ENCODE measurements at places on chromosomes 6 and 20.
A peak's percentile ranks its signal among the peaks of the same experiment; 100 is the strongest.

DNA sequence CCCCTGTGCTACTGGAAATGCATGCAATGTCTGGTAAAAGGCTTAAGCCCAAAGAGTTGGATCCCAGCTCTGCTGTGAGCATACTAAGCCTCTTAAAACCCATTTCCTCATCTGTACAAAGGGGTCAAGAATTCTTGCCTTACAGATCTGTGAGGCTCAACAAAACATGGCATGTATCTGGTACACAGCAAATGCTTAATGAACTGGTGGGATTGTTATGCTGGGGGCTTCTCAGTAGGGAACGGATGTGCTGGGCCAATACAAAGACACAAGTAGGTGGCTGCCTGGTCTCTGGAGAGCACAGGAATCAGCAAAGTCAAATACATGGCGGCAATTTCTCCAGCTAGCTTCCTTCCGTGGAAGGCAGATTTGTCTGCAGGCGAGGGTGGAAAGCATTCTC lies 62.3 kb downstream of the LAMP5 start:
- no peak for DNase-seq

DNA sequence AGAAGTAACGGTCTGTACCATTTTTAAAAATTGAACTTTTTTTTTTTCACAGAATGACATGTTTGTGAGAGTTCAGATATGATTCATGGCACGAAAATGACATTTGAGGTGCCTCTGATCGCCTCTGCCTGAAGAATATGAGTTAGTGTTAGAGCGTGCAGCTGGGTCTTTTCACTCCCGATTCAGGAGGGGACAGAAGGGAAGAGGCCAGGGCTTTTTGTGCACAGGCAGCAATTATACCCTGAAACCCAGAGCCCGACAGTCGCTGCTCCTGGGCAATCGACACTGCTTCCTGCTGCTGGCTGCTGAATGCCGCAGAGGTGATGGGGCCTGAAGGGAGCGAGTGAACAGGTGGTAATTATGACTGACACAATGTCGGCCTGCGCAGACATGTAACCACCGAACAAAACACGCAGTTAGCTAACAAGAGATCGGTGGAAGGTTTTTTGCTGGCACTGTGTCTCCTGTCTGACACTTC lies 652.0 kb upstream of the NOX3 start:
- DNase-seq: no peak

DNA sequence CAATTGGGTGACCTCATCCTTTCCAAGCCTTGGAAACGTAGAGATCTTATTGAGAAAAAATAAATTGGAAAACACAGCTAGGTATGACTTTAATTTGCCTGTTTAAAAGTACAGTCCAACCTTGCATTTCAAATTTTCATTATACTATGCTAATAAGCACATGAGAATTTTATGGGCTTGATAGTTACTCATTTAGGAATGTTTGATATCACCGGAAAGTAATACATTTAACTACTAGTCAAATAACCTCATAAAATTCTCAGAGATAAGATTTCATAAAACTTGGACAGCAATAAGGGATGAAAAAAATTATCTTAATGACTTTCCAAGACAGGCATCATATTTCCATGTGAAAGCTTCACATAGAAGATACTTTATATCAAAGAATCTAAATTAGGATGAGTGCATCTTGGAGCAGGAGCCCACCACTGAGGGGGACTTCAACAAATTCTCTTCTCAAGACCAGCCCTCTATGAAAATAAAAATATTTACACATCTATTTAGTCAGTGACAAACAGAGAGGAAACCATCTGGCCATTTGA lies 236.3 kb downstream of the EPHA7 start:
- no peak for DNase-seq

DNA sequence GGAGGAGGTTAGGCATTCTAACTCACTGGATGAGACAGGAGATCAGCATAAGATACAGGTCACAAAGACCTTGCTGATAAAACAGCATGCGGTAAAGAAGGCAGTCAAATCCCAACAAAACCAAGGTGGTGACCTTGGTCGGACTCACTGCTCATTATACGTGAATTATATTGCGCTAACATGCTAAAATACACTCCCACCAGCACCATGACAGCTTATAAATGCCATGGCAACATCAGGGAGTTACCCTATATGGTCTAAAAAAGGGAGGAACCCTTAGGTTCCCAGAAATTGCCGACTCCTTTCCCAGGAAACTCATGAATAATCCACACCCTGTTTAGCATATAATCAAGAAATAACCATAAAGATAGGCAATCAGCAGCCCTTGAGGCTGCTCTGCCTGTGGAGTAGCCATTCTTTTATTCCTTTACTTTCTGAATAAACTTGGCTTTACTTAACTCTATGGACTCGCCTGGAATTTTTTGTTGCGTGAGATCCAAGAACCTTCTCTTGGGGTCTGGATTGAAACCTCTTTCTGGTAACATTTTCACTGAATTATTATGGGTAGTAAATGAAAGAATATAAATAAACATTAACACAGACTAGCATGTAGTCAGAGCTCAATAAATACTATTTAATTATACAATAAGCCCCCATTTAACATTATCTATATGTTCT lies 3.0 kb upstream of the LAMA4 start:
- DNase-seq: no peak

DNA sequence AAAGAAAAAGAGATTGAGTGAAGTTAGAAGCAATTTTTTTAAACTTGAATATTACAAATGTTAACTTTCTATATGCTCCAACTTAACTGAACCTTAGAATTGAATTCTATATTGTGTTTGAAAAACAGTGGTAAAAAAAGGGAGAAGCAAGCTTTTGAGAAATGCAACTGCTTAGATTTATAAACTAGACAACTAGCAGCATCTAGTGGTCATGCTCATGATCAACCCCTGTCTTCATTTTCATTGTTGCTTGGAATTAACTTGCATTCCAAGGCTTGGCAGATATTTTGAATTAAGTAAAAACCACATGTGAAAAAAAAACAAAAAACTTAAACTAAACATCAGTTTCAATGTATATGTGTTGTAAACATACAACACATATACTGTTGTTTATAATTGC lies 113.1 kb downstream of the C6orf58 start:
- DNase-seq: peak; percentile 9

GRCh38 chr6:32539839-32540238 lies 9.8 kb upstream of the HLA-DRB5 start:
- no peak for DNase-seq

DNA sequence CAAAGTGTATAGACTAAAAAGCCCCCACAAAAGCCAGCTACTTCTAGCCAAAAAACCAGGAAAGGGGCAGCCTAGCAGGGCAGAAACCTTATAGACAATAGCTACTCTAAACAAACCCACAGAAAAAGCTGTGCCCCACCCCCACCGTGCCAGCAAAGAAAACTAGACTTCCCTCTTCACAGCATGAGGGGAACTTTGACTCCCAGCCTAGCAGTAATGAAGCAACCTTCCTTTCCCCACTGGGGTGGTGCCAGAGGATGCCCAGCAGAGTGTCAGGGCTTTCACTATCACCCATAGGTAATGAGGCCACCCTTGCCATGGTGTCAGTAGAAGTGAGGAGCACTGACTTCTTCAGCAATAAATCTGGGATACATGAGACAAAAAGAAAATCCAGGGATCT lies 99.0 kb upstream of the LGSN start:
- no peak for DNase-seq

Data from non-pigmented ciliary epithelial cell (primary cell).